ENCODE measurements at places on chromosomes 2 and 18. TPM values are rescaled to one million over a fixed set of nuclear protein-coding genes. Genes with fewer than 3 reads are reported as not detected.

Gene CROCC2
- total RNA-seq, result not detected

Gene TMEM198
- 0.36 TPM for total RNA-seq

Gene CFAP221
- not detected for total RNA-seq

Gene AFF3
- total RNA-seq, result not detected

All from nasal cavity respiratory epithelium epithelial cell of viscerocranial mucosa (primary cell).